ENCODE measurements at places on chromosomes 16 and 17.

- DNase-seq, result no peak
Observed at GRCh38 chr16:9031107-9031506, 60.3 kb upstream of the HAPSTR1 start.

DNA sequence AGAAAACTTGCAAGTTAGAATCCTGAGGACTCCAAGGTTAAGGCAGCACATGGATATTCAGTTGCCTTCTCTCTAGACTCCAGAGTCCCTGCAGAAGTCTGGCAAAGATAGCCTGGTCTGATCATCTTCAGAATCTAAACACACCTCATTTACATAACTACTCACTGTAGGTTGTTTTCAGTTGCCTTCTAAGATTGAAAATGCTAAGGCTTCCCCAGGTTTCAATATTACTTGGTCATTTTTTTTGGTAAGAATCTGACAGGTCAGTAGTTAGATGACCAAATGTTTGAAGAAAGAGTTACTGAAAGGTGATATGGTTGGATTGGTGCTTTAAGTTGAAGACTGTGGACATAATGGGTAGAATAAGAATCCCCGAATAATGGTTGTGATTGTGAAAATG lies 205.4 kb upstream of the KCNJ16 start:
- DNase-seq, result no peak

DNA sequence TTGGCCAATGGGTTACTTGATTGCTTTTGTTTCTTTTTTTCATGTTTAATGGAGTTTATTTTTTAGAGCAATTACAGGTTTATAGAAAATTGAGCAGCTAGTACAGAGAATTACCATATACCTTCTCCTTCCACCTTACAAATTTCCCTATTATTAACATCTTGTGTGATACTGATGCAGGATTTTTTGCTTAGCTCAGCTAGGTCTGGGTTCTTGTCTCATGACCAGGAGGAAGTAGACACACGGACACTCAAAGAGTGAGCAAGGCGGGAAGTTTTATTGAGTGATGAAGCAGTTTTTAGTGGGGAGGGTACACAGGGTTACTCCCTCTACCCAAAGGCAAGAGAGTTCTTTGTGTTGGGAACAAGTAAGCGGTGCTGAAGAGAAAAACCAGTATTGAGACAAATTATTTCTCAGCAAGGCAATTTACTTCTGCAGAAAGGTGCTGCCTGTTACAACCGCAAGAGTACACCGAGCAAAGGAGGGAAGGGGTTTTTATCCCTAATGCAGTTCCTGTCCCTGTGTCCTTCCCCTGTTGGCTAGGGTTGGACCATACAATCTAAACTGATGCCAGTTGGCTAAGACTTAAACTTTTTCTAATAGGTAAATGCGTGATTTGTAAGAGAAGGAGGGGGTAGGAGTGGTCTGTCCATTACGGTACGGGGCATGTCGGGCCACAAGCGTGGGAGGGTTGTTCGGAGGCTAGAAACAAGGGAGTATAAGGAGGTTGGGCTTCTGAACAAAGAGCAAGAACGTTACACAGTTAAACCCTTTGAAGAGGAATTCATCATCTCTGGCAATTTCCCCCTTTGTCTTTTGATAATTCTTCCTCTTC lies 26.9 kb downstream of the SEC14L1 start:
- no peak for DNase-seq

DNA sequence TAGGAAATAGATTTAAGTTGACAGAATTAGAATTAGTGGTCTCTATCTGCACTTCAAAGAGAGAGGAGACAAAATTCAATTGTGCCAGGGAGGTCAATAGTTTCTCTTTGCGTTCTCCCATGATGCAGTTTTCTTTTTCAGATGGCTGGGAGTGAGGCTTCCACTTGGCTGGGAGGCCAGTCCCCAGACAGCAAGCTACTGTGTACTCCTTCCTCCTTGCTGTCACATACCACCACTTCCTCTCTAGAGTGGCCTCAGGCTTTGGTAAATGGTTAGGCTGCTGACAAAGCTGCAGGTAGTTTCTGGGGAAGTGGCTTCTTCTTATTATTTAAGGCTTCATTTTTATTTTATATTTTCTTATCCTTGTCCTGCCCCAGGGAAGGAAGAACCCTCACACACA lies 106.2 kb upstream of the HS3ST4 start:
- DNase-seq, result no peak

- DNase-seq, result no peak
Observed at GRCh38 chr17:17366941-17367875, 64.0 kb downstream of the NT5M start.

DNA sequence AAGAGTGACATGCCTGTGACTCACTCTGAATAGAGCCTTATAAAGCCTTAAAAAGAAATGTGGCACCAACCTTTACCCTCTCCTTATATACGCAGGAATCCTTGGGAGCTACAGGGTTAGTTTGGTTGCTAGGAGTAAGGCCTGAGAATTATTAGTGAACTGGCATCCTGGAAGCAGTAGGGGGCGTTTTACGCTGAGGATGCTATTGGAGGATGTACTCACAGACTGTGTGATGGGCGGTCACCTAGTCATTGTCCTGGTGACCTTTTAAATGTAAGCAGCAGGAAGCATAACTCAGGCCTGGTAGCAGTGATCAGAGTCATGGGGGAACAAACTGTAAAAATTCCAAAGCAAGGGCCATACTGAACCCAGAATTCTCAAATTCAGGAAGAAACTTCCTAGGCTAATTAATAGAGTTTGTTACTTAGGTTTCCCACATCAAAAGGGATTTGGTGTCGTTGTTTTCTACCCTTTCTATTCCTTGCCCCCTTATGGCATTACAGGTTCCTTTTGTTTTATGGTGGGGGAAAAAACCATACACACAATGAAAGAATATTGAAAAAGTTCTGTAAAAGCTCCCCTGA lies 153.8 kb downstream of the SNX11 start:
- DNase-seq, result no peak

GRCh38 chr16:89216315-89217137 lies 977 bp upstream of the ZNF778 start:
- peak; percentile 75 for DNase-seq

DNA sequence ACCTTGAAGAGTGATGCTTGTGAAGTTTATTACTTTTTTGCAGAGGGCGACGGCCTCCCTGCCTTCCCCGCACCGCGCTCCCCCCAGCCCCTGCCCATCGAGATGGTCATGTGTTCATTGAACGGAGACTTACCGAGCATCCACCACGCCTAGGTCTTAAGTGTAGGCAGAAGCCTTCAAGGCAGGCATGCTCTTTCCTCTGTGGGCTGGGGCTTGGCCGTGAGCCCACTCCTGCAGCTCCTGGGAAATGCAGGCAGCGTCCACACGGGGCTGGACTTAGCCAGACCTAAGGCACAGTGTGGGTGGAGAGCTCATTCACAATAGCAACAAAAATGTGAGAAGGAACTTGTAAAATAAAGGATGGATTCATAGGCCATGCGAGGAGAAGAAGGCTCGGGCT lies 19.2 kb downstream of the RNF213 start:
- DNase-seq, result no peak

DNA sequence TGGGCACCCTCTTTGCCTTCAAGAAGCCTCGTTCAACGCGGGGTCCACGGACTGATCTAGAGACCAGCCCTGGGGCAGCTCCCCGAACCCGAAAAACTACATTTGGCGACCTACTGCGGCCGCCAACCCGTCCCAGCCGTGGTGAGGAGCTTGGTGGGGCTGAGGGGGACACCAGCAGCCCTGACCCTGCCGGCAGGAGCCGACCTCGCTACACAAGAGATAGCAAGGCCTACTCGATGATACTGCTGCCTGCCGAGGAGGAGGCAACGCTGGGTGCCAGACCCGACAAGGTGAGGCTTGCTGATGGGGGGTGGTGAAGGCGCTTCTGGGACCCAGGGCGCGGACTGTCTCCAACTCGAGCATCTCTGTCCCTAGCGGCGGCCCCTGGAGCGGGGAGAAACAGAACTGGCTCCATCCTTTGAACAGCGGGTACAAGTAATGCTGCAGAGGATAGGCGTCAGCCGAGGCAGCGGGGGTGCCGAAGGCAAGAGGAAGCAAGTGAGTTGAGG lies 5.6 kb downstream of the ACD start:
- DNase-seq, result no peak

DNA sequence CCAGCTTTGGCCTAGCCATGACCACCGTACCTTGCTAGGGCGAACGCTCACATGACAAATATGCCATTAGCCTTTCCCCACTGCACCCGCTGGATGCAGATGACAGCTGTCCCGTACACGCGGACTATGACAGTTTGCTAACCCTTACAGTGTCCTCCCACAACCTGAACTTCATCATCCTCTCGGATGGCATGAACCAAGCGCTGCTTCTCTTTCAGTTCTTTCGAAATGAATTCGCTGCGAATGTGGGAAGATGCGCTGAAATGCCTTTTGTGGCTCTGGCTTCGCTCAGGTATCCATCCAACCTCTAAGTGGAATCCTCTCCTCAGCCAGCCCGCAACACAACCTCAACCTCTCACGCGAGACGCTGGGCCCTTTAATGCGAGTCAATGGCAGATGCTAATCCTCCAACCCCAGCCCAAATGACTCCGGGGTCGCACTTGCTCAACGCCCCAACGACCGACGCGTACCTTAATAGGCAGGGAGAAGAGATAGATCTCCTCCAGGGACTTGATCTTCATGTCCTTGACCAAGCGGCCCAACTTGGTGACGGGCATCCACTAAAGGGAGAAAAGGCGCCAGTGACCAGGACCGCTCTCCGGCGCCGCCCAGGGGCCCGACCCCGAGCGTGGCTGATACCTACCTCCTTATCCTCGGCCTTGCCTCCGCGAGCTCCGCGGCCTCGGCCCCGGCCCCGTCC lies 670 bp downstream of the RPS2 start:
- no peak for DNase-seq

DNA sequence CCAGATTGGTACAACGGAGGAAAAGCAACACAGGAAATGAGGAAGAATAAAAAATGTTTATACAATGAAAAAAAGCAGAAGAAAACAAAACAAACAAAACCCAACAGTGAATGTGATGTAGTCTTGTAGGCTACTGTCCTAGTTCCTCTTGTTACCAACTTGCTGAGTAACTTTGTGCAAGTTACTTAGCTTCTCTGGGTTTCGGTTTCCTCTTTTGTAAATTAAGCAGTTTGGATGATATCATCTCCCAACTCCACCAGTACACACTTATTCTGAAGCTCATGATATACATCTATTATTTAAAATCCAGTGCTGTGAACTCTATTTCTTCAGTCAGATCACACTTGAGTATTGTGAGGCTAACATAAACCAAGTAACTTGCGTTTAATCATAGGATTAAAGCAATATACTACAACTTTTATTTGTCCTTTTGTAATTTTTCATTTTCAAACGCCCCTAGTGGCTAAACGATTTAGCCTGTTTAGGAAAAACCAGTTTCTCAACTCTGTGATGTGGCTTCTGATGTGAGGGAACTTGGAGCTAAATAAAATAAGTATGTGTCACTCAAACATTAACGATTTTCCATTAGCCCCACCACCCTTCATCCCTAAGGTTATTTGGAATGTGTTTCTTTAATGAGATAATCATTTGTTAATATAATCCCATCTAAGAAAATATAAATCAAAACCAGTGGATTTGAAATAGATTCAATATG lies 1.4 kb upstream of the UNK start:
- DNase-seq, result no peak

GRCh38 chr16:2769100-2769529 lies 8.0 kb downstream of the ELOB start:
- no peak for DNase-seq

DNA sequence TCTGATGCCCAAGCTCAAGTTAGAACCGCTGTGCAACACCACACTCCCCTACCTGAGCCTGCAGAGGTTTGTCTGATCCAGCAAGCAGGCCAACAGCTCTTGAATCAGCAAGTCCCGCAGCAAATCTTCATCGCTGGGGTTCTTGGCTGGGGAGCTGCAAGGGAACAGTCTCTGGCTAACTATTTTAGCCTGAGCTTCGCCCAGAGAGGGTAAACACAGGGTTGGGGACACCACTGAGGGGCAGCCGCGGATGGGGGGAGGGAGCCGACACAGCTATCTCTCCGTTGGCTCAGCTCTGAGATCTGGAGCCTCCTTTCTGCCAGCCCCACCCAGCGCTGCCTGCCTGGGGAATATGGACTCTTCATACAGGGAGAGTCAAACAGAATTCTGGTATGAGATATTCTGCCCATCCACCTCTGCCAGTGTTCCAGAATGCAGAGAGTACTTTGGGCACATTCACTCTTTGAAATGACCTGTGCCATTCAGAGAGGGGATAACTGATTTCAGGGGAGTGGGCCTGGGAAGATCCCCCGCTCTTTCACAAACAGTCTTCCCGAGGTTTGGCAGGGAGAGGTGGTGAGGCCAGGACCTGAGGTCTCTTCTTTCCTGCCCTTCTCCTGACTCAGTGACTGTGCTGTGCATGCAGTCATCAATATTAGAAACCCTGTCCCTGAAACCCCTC lies 7.4 kb downstream of the GIP start:
- DNase-seq, result no peak

DNA sequence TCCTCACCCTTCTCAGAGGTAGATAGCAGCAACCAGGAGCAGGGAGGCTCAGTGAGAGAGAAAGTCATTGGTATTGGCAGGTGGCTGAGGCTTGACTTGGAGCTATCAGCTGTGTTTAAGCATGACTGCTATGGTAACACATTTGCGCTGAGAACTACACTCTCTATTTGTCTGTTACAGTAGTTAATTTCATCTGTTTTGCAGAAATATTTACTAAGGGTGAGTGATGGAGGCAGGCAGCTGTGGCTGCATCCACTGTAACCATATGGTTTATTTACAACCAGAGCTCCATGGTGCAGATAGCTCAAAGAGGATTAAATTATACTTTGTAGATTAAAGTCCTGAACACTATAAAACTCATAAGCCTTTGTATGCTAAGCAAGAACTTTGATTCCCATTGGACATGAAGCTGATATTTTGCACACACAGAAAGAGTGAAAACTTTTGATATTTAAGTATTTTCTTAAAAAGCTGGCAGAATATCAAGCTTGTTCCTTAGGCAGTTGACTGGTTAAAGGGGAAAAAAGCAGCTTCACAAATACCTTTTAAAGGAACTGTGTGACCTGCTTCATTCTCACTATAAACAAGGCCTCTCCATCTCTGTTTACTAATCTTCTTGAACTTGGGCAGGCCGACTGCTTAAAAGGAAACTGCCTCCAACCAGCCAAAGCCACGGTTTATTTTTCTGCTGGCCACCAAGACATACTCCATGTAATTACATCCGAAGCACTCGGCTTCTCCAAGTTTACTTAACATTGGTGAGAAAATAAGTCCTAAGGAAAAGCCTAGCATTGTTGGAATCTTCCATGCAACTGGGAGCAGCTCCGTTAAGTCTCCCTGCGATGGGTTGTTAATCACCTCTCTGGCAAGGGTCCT lies 299.8 kb upstream of the ZFHX3 start:
- DNase-seq, result no peak

GRCh38 chr17:80123791-80124190 lies 22.4 kb downstream of the GAA start:
- DNase-seq, result no peak

DNA sequence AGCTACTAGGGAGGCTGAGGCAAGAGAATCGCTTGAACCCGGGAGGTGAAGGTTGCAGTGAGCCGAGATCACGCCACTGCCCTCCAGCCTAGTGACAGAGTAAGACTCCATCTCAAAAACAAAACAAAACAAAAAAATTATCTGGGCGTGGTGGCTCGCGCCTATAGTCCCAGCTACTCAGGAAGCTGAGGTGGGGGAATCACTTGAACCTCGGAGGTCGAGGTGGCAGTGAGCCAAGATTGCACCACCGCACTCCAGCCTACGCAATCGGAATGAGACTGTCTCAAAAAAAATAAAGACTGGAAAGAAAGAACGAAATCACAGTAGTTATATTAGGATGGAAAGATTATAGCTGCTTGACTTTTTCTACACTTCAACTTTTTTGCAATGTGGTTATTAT lies 18.9 kb downstream of the COG1 start:
- no peak for DNase-seq
